CD4-positive, CD25-positive, alpha-beta regulatory T cell (primary cell): ENCODE measurements at places on chromosomes 3 and 15. TPM values are rescaled to one million over a fixed set of nuclear protein-coding genes. Genes with fewer than 3 reads are reported as not detected.

- H3K27me3 ChIP-seq, result no peaks in the 10 kb centered on the region
- H3K27ac ChIP-seq, result no peak overlapping the region
- no peaks in the 10 kb centered on the region for H3K4me1 ChIP-seq
Measured at GRCh38 chr3:6315906-6316305, 545.0 kb upstream of the GRM7 start.

GRCh38 chr3:75001330-75001729, 386.9 kb upstream of the CNTN3 start:
- H3K27me3 ChIP-seq, result no peaks in the 10 kb centered on the region
- DNase-seq, result no peak

- no peaks in the 10 kb centered on the region for H3K36me3 ChIP-seq
- H3K27me3 ChIP-seq, result no peaks in the 10 kb centered on the region
- H3K27ac ChIP-seq, result no peak overlapping the region
Measured at GRCh38 chr3:155352900-155353490, 59.5 kb upstream of the STRIT1 start.

Gene EFCAB12
- 2.2 TPM for total RNA-seq

Gene B3GALNT1
- 0.47 TPM for total RNA-seq

GRCh38 chr3:132180337-132180791, 136.8 kb upstream of the ACP3 start:
- no peaks in the 10 kb centered on the region for H3K27me3 ChIP-seq
- no peak overlapping the region for H3K27ac ChIP-seq
- H3K4me3 ChIP-seq, result no peak overlapping the region
- peak; percentile 16 for DNase-seq
- H3K4me1 ChIP-seq, result no peaks in the 10 kb centered on the region

Gene FANCI
- total RNA-seq, result 16.8 TPM

Gene PKM
- 332 TPM for total RNA-seq

DNA sequence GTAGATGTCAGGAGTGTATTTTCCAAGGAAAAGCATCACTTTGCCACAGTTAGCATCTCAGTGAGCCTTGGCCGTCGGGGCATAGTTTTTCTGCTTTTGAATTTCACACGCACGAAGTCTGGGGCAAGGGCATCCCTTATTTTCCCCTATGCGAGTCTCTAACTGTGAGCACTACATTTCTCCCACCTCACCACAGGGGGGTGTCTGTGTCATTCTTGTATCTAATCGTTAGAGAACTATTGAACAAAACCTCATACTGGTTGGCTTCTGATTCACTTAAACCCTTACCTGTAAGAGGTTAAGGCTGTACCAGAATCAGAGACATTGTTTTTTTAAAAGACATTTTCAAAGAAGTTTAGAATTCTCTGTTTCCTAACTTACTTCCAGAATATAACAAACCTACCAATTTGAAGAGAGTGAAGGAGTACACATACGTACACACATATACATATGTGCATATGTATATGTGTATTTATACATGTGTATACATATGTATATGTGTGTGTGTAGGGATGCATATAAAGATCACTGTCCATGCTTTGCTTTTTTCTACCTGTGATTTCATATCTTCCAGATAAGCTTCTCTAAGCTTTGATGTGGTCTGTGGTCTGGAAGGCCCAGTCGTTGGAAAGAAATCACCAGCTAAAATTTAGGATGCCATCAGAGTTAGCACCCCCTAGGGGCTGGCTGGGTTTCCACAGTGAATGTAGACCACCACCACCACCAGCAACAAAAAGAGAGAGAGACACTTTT, 49.4 kb downstream of the MYZAP start:
- H3K27ac ChIP-seq, result no peak overlapping the region
- DNase-seq, result peak; percentile 15
- H3K36me3 ChIP-seq, result no peaks in the 10 kb centered on the region
- H3K4me3 ChIP-seq, result no peak overlapping the region

- H3K27ac ChIP-seq, result no peak overlapping the region
- no peaks in the 10 kb centered on the region for H3K36me3 ChIP-seq
- H3K27me3 ChIP-seq, result no peaks in the 10 kb centered on the region
- no peaks in the 10 kb centered on the region for H3K4me1 ChIP-seq
- H3K4me3 ChIP-seq, result no peak overlapping the region
Measured at GRCh38 chr15:96395687-96396086, 65.2 kb downstream of the NR2F2 start.

Gene ANKUB1
- not detected for total RNA-seq

Gene ANKRD34C
- total RNA-seq, result not detected

DNA sequence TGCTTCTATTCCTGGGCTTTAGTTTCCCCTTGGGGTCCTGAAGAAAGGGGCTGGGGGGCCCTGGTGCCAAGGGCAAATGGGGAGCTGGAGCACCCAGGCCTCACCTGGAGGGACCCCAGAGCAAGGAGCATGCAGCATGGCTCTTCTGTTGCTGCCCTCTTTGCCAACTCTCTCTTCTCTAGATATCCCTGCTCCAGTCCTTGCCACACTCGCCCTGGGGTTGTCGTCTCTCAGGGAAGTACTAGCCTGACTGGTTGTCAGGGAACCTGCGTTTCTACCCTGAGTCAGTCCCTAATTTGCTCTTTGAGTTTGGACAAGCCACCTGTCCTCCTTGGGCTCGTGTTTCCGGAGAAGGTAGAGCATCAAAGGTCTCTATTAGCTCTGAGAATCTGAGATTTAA, 63.7 kb upstream of the UBE2Q2 start:
- H3K4me1 ChIP-seq, result no peaks in the 10 kb centered on the region
- no peak overlapping the region for H3K27ac ChIP-seq
- no peak for DNase-seq
- no peaks in the 10 kb centered on the region for H3K27me3 ChIP-seq
- H3K4me3 ChIP-seq, result no peak overlapping the region
- H3K36me3 ChIP-seq, result no peaks in the 10 kb centered on the region

GRCh38 chr15:67897646-67898339, 57.9 kb upstream of the RNU6-1 start:
- H3K36me3 ChIP-seq, result no peaks in the 10 kb centered on the region
- no peaks in the 10 kb centered on the region for H3K4me1 ChIP-seq
- H3K27me3 ChIP-seq, result peaks cover 11% of the 10 kb centered on the region
- DNase-seq, result no peak
- no peak overlapping the region for H3K27ac ChIP-seq

- H3K27me3 ChIP-seq, result peaks cover 2% of the 10 kb centered on the region
- H3K36me3 ChIP-seq, result no peaks in the 10 kb centered on the region
- no peak overlapping the region for H3K27ac ChIP-seq
- no peak overlapping the region for H3K4me3 ChIP-seq
- no peak for DNase-seq
Measured at GRCh38 chr3:151579571-151580270, 118.9 kb upstream of the IGSF10 start.

GRCh38 chr15:65884511-65884910, 15.2 kb downstream of the RAB11A start:
- peaks cover 18% of the 10 kb centered on the region for H3K4me1 ChIP-seq
- H3K36me3 ChIP-seq, result peaks cover 66% of the 10 kb centered on the region

- H3K4me1 ChIP-seq, result no peaks in the 10 kb centered on the region
- DNase-seq, result no peak
- H3K4me3 ChIP-seq, result no peak overlapping the region
- H3K27ac ChIP-seq, result no peak overlapping the region
Measured at GRCh38 chr3:69751074-69751476, 11.8 kb downstream of the MITF start.

Gene PRR23E
- not detected for total RNA-seq

GRCh38 chr15:98774756-98775497, 126.6 kb downstream of the IGF1R start:
- no peaks in the 10 kb centered on the region for H3K36me3 ChIP-seq
- no peaks in the 10 kb centered on the region for H3K27me3 ChIP-seq
- H3K4me1 ChIP-seq, result peaks cover 4% of the 10 kb centered on the region

Gene LDHAL6B
- total RNA-seq, result not detected

Gene FGD5
- 0.79 TPM for total RNA-seq

- H3K27ac ChIP-seq, result no peak overlapping the region
- H3K4me1 ChIP-seq, result no peaks in the 10 kb centered on the region
- H3K4me3 ChIP-seq, result no peak overlapping the region
- no peaks in the 10 kb centered on the region for H3K36me3 ChIP-seq
- DNase-seq, result no peak
- H3K27me3 ChIP-seq, result no peaks in the 10 kb centered on the region
Measured at GRCh38 chr3:63042833-63043232, 167.6 kb upstream of the CADPS start.

Gene C3orf62
- total RNA-seq, result 12.4 TPM

Gene PCYT1A
- 87.4 TPM for total RNA-seq

Gene BCHE
- not detected for total RNA-seq

Gene FBN1
- total RNA-seq, result 0.72 TPM

- H3K27ac ChIP-seq, result no peak overlapping the region
- peaks cover 10% of the 10 kb centered on the region for H3K4me1 ChIP-seq
- DNase-seq, result no peak
- no peaks in the 10 kb centered on the region for H3K36me3 ChIP-seq
- H3K27me3 ChIP-seq, result peaks cover 11% of the 10 kb centered on the region
Measured at GRCh38 chr3:100606894-100607512, 2.4 kb upstream of the ADGRG7 start.

- no peaks in the 10 kb centered on the region for H3K36me3 ChIP-seq
- no peaks in the 10 kb centered on the region for H3K4me1 ChIP-seq
- H3K4me3 ChIP-seq, result no peak overlapping the region
- H3K27ac ChIP-seq, result no peak overlapping the region
- DNase-seq, result no peak
Measured at GRCh38 chr3:134601539-134602439, 49.0 kb downstream of the KY start.

DNA sequence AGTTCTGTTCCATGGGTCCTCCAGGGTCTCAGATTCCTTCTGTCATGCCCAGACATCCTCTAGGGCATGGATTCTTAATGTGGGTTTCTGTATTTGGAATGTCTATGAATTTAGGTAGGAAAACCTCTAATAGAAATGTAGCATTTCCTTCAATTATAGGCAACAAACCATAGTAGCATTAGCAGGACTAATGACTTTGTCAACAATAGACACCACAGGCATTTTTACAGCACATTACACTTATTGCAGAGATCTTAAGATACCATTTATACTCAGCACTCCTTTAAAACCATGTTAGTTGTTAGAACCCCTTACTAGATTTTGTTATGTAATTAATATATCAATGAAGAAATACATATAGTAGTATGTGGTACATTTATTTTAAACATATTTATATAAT, 77.8 kb upstream of the TBC1D5 start:
- no peak for DNase-seq
- no peaks in the 10 kb centered on the region for H3K4me1 ChIP-seq
- no peak overlapping the region for H3K27ac ChIP-seq

- DNase-seq, result no peak
- H3K27ac ChIP-seq, result no peak overlapping the region
- H3K4me3 ChIP-seq, result no peak overlapping the region
- no peaks in the 10 kb centered on the region for H3K27me3 ChIP-seq
Measured at GRCh38 chr3:187946163-187946691, 201.0 kb upstream of the BCL6 start.

- peaks cover 8% of the 10 kb centered on the region for H3K27me3 ChIP-seq
- no peak for DNase-seq
- no peak overlapping the region for H3K27ac ChIP-seq
- no peaks in the 10 kb centered on the region for H3K36me3 ChIP-seq
- peaks cover 3% of the 10 kb centered on the region for H3K4me1 ChIP-seq
- no peak overlapping the region for H3K4me3 ChIP-seq
Measured at GRCh38 chr15:43266386-43266785, 342 bp downstream of the TGM5 start.

Gene DYNC1LI1
- 37.2 TPM for total RNA-seq

Gene CDHR4
- total RNA-seq, result 0.32 TPM

Gene SERPINI2
- not detected for total RNA-seq

Gene LMOD3
- total RNA-seq, result not detected

- no peaks in the 10 kb centered on the region for H3K36me3 ChIP-seq
- H3K27ac ChIP-seq, result no peak overlapping the region
- peaks cover 24% of the 10 kb centered on the region for H3K4me1 ChIP-seq
- H3K27me3 ChIP-seq, result no peaks in the 10 kb centered on the region
- no peak overlapping the region for H3K4me3 ChIP-seq
Measured at GRCh38 chr3:156661155-156661554, 13.2 kb upstream of the TIPARP start.

DNA sequence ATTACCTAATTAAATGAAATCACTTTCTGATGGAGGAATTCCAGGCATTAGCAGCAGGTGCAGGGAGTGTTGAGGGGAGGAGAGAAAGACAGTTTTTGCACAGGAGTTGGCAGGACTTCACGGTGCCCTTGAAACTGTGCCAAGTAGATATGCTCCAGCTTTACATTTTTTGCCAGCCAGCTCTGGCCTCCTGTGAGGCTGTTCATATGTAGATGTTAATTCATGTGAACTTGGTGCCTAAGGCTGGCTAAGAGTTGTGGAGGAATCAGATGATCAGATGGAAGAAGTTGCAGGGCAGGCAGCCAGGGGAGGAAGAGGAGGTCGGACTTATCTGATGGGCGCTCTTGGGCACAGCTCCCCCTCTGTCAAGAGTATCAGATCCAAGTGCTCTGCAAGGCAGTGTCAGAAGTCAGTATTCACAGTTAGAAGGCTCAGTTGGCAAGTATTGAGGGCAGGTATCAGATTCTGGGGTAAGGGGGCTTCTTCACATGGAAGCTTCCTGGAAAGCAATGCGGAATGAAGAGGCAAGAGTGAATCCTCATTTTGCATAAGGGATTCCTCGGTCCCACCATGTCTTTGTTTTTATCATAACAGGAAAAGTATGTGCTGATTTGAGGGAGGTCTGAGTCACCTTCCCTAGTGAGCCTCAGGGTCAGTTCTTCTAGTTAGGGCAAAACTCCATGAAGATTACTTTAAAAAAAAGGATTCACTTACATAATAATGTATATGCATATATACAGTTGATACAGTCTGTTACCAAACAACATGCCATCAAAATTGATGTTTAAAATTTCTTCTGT, 172.6 kb upstream of the UMPS start:
- no peaks in the 10 kb centered on the region for H3K36me3 ChIP-seq
- no peak overlapping the region for H3K27ac ChIP-seq
- H3K4me3 ChIP-seq, result no peak overlapping the region
